Activated T-helper 9 cell treated with anti-CD3 and anti-CD28 coated beads, Interleukin-2, amount 50 U/mL, for 16 hours (primary cell): ENCODE measurements at places on chromosomes 4 and X.

DNA sequence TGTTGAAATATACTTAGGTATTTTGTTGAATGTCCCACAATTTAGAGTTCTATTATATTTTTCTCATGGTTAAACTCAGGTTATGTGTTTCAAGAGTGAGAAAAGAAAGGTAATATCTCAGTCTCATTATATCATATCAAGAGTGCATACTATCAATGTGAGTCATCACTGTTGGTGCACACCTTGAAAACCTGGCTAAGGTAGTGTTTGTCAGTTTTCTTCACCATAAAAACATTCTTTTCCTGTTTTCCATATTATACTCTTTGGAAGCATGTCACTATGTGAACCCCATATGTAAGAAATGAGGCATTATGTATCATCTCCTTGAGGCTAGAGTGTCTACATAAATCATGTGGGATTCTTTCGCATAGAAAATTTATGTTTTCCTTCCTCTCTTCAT lies 307.6 kb upstream of the CTSO start:
- no peak for DNase-seq

- DNase-seq = no peak
Measured at GRCh38 chr4:169626331-169627282, 6.2 kb downstream of the CLCN3 start.

DNA sequence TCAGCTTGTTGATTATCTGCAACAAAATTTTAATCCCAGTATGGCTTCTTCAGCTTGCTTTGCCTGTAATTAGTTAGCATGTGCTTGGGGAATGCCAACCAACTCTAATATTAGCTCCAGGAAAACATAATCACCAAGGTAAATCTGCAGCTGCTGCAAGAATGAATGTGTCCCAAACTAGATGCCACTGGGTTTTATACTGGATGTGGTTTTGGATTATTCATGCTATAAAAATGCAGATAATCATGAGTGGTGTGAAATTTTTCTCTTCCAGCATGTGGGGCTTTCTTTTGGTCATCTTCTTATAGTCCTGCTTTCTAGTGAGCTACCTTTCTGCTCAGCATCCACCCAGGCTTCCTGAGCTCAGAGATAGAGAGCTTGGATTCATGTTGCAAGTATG lies 295.9 kb upstream of the CASK start:
- DNase-seq = no peak

- DNase-seq = no peak
Measured at GRCh38 chrX:68992821-68993397, 164.1 kb downstream of the EFNB1 start.

- DNase-seq = no peak
Measured at GRCh38 chr4:77187322-77187721, 30.3 kb downstream of the CCNG2 start.
